DMS153 (cell line): ENCODE measurements at places on chromosomes 1 and 21.

GRCh38 chr1:246008363-246008831 lies 498.7 kb downstream of the SMYD3 start:
- peak; percentile 62 for DNase-seq

DNA sequence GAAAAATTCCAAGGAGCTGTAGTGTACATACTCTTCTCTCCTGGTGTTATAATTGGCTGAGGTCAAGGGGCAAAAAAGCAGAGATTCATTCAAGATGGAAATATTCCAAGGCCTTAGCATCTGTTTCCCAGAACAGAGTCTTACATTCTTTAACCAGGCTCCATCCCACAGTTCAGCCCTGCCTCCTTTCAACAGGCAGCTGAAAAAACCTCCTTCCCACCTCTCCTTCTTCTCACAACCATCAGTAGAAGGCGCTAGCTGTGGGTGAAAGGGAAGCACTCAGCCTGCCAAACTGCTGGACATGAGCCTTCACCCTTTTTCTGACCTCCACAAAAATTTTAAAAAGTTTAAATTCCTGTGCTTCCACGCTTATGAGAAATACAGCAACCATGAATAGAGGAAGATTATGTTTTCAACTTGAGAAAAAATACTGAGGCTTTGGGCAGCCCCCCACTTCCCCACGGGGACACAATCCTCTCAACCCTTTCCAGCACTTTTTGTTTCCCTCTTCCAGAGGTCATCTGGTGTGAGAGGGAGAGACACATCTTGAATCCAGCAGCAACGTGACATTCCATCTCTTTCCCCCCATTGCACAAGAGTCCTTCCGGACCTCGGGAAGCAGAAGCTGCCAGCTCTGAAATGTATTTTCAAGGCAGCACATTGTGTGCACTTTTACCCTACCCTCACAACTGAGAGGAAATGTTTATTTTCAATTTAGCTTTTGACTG lies 43.2 kb upstream of the FMO2 start:
- DNase-seq: no peak

DNA sequence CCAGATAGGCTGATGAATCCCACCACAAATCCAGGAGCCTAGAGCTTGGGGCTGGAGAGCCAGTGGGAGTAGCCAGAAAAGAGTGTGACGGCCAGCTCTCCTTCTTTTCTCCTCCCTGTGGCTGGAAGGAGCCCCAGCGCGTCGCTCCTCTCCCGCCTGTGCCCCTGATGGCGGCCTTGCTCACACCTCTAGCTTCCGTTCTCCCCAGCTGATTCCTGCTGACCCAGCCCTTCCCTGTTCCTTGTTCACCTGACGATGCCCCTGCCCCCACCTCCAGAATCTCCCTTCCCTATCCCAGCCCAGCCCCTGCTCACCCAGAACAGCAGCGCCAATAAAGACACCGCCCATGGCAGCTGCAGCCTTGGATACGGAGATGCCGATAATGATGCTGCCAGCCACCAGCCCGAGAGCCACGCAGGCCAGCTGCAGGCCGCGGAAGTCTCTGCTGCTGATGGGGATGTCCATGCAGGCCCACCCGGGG lies 656 bp downstream of the KNCN start:
- DNase-seq: peak; percentile 72

DNA sequence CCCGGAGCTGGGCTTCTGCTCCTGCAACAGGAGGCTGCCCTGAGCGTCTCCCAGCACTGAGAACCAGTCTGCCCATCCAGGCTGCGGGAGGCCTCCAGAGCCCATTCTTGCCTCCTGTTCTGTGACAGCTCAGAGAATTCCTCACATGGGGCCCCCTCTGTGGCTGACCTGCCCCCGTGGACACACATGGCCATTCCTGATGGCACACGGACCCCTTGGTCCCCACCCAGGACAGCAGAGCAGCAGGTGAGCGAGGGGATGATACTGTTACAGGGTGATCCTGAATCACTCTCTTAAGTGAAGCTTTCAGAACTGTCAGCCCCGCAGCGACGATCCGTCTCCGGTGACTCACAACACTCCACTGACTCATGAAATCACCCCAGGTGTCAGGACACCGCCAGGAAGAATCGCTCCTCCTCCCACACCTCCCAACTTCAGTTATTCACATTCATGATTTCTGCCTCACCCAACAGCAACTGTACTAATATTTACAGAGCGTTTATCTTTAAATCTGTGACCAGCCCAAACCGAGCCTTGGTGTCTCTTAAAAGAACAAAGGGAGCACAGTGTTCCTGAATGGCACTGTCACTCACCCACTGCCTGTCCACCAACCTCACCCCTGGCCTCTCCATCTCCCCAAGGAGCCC lies 22.5 kb downstream of the CHD5 start:
- peak; percentile 79 for DNase-seq
